ENCODE measurements at places on chromosomes 4 and X.

DNA sequence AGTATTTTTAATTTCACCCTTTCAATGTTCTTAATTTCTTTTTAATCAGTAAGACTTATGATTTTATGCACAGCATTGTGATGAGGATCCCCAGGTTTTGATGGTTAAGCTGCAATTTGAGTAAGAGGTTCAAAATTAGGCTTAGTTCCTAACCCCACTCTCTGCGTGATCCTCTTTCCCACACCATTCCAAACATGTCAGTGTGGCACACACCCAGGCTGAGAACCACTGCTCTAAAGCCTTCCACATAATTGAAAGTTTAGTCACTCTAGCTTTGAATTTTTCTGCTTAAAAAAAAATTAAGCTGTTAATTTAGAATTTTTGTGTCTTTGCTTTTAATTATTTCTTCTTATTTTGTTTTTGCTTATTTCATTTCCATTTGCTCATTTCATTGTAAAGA, 68.8 kb upstream of the SLC7A11 start:
- no peak for DNase-seq

DNA sequence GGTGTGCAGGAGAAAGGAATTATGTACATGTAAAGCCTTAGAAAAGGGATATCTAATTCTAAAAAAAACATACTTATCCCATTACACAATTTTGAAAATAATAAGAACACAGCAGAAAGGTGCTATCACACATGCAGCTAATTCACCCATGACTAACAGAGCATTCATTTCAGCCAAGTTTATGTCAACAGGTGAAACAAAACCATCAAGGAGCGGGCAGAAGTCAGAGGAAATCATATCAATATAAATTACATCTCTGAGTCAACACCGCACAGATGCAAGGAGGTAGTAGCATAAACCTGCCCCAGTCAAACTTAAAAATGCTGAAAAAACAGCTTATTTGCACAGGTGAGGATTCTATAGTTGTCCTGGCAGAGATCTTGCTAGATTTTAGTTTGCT, 197.9 kb downstream of the PRDM5 start:
- no peak for DNase-seq

DNA sequence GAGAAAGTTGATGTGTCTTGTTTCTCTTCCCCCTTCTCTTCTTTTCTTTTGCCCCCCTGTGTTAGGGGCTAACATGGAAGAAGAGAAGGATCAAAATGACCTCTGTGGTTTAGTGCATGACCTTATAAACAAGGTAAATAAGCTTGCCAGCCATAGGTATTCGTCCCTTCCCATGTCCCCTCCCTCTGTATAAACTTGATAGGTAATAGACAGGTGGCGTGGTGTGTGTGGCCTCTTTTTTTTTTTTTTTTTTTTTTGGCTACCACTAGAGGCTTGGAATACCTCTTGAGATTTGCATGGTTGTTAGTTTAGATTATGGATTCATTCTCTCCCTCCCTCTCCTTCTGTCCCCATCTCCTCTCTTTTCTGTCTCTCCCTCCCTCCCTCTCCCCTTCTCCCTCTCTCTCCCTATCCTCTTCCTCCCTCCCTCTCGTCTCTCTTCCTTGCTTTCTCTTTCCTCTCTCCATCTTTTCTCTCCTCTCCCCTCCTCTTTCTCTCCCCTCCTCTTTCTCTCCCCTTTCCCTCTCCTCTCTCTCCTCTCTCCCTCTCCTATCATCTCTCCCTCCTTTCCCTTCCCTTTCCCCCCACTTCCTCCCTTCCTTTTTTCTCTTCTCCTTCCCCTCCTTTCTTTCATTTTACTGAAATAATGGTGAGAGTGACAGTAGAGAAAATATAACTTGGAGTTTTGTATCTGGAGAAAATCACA, 134.4 kb downstream of the AFF1 start:
- no peak for DNase-seq

- no peak for DNase-seq
Observed at GRCh38 chr4:145820407-145820806, 118.2 kb downstream of the ZNF827 start.

- DNase-seq: no peak
Observed at GRCh38 chr4:41541687-41542094, 3.7 kb downstream of the LIMCH1 start.

GRCh38 chrX:110136136-110136535, 133.2 kb downstream of the TMEM164 start:
- DNase-seq: no peak

DNA sequence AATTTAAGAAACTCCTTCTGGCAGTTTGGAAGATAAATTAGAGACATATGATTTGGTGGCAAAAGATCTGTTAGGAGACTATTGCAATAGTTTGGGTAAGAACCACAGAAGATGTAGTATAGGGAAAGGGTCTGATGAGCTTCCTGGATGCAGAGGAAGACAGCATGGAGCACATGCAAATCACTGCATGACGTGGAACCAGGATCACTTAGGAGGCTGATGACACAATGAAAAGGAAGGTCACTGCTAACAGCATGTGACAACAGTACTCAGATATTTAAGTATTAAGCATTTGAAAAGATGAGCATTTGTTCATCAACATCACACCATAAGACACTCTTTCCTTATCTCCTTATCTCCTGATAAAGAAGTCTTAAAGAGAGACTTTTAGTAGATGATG, 167.8 kb upstream of the LDB2 start:
- DNase-seq: no peak

- DNase-seq: no peak
Observed at GRCh38 chrX:42955349-42955748, 177.4 kb upstream of the PPP1R2C start.

DNA sequence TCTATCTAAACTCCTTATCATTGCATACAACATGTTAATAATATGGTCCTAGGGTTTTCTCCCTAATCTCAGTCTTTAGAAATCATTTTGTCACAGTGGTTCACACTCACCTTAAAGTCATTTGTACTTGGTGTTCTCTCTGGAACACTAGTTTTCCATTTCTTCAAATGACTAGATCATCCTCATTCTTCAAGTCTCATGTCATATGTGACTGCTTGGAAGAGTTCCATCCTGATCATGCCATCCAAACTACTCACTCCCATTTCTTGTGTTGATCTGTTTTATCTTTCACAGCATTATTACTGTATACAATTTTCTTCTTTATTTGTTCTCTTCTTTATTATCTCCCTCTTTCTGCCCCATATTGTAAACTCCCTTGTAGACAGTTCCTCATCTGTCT, 66.5 kb downstream of the HTR2C start:
- DNase-seq: no peak

- no peak for DNase-seq
Observed at GRCh38 chr4:174381440-174381800, 97.7 kb downstream of the CEP44 start.

- DNase-seq: peak; percentile 42
Observed at GRCh38 chr4:122512430-122512829, 55.9 kb upstream of the IL2 start.

- no peak for DNase-seq
Observed at GRCh38 chr4:913280-913618, 18.9 kb downstream of the GAK start.

DNA sequence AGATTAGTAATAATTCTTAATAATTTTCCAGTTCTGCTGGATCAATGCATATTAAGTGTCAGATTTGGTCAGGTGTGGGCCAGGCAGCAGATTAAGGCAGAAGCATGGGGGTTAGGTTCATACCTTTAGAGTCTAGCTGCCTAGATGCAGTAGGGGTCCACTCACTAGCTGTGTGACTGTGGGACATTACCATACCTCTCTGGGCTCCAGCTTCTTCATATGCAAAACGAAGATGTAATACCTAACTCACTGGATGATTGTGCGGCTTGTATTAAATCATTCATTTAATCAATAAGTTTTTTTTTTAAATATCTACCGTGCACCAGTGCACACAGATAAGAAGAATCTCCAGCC, 1.4 kb downstream of the ANXA3 start:
- no peak for DNase-seq

DNA sequence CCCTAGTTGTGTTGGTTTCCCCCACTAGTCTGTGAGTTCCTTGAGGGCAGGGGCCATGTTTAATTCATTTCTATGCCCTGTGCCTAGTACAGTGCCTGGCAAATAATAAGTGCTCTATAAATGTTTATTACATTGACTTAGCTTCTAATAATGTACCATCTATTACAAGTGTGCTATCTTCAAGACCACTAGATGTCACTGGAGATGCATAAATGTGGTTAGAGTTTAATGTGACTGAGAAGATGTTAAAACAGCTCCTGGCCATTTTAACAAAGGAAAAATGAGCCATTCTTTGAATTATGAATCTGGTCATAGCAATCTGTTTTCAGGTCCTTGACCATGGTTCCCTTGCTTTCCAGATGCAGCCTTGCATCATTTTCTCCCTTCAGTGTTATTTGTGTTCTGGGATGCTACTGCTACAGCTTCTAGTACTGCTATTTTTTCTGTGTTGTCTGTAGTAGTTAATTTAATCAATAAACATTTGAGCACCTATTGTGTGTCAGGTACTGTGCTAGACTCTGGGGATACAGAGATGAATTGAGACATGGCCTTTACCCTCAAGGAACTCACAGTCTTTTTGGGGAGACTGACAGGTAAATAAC, 43.2 kb downstream of the SLC9A6 start:
- DNase-seq: peak; percentile 47

- DNase-seq: no peak
Observed at GRCh38 chr4:137960371-137961050, 281.6 kb downstream of the SLC7A11 start.

DNA sequence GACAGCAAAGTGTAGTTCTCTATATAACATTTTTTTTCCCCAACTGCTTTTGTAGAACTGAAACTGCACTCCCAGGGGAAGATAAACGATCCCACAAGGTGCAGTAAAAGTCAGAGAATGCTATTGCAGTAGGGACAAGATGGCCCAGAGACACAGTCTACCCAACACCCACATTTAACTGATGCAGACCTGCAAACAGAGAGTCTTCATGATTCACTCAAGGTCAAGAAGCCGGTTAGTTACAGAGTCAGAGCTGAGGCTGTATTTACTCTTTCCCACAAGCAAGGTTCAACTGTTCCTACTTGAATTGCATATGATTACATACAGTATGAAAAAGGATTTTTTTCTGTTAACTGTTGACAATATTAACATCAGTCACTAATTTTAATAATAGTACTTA, 654.6 kb downstream of the IL1RAPL1 start:
- no peak for DNase-seq

DNA sequence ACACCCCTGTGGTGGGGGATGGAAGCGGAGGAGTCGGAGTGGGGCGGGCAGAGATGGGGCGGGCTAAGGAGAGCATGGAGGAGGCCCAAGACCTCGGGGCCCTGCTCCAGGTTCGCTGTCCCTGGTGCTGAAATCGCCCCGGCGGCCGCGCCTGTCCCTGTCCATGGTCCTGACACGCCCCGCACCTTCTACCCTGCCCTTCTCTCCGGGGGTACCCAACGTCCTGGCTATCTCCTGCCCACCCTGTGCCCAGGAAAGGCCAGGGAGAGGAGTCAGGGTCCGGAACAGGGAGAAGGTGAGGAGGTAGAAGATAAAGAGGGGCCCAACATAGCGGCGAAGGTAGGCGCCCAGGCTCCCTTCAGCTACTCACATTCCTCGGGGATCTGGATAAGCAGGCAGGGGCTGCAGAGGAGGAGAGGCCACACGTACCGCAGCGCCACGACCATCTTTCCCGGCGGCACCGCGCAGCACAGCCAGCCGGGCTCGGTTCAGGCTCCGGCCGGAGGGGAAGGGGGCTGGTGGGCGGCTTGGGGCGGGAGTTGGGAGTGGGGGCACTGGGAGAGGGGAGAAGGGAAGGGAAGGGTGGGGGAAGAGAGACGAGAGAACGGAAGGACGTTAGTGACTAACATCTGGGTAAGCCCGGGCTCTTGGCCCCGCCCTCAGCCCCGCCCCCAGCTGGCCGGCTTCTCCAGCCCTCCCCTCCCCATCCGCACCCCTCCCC, 10.4 kb downstream of the L1CAM start:
- peak; percentile 41 for DNase-seq

DNA sequence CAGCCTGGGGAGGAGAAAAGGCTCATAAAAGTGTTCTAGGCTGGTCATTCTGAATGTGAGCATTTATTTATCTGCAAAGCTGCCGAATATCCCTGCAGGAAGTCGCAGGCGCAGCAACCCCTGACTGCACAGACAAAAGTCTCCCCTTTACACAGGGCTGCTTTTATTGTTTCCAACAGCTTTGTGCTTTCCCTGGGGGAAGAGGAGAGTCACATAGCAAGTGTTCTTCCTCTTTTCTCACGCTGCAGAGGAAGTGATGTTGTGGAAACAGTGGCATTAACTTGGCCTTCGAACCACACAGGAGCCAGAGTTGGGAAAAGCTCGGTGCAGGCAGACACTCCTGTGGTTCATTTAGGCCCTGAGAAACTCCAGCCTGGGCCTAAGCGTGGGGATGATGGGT, 81.5 kb upstream of the BCOR start:
- DNase-seq: no peak

DNA sequence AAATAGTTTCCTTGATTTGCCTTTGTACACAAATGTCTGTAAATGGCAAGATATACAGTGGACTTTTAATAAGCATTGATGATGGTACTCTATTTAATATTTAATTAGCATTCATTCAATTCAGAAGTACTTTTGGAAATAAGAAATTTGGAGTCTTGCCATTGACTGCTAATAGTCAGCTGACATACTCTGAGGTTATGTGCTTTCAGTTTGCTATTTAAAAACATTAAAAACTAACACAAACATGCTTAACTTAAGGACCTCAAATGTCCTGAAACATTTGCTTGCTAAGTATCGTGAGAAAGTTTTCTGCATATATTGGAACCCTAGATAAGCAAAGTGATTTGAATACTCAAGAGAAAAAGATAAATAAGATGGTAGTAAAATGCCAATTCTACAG, 64.6 kb downstream of the REELD1 start:
- DNase-seq: no peak

- no peak for DNase-seq
Observed at GRCh38 chr4:101127176-101127790, 220.0 kb downstream of the PPP3CA start.

DNA sequence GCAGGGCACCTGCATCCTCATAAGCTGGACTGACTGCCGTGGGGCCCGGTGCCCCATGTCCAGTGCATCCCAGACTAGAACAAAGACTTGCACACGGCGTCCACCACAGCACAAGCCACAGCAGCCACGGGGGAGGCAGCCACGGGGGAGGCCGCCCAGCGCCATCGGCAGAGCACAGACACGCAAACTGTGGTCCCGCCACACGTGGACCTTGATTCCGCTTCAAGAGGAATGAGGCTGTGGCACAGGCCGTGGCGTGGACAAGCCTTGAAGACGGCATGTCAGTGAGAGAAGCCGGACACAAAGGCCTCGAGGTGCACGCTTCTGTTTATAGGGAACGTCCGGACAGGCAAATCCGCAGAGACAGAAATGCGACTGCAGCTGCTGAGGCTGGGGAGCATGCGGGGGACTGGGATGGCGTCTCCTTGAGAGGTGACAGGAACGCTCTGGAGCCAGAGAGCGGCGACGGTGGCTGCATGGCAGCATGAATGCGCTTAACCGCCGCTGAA, 10.1 kb upstream of the CPLX1 start:
- DNase-seq: no peak
